ENCODE measurements at places on chromosomes 3 and 15.

- no peak for DNase-seq
Observed at GRCh38 chr3:8841472-8841871, 72.1 kb upstream of the OXTR start.

DNA sequence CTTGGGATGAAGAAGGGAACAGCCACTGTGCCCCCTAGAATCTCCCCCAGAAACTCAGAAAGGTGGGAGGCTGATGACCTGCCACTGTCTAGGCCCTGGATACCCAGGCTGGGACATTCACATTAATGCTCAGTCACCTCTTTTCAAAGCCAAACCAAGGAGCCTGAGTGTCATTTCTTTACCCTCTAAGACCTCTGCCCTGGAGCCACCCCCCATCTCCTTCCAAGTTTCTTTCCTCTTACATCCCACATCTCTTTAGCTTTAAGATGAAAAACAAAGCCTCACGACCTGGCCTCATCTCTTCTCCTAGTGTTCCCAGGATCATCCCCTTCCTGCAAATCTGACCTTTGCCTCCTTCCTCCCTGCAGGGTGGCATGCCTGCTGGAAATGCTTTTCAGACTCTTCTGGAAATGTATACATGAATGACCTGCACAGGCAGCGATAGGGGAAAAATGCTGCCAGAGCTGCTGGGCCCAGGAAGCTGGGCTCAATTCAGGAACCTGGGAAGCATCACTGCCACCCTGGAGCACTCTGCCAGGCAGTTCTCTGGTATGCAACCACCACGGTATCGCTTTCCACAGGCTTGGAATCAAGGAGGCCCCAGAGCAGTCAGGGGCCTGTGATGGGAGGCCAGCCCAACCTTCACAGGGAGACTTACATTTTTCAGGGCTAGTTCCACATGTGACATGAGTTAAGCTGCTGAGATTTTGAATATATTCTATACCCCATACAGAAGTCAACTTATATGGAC, 67.6 kb downstream of the DAPK2 start:
- no peak for DNase-seq

- no peak for DNase-seq
Observed at GRCh38 chr3:100702082-100702979, 7.0 kb upstream of the TFG start.

DNA sequence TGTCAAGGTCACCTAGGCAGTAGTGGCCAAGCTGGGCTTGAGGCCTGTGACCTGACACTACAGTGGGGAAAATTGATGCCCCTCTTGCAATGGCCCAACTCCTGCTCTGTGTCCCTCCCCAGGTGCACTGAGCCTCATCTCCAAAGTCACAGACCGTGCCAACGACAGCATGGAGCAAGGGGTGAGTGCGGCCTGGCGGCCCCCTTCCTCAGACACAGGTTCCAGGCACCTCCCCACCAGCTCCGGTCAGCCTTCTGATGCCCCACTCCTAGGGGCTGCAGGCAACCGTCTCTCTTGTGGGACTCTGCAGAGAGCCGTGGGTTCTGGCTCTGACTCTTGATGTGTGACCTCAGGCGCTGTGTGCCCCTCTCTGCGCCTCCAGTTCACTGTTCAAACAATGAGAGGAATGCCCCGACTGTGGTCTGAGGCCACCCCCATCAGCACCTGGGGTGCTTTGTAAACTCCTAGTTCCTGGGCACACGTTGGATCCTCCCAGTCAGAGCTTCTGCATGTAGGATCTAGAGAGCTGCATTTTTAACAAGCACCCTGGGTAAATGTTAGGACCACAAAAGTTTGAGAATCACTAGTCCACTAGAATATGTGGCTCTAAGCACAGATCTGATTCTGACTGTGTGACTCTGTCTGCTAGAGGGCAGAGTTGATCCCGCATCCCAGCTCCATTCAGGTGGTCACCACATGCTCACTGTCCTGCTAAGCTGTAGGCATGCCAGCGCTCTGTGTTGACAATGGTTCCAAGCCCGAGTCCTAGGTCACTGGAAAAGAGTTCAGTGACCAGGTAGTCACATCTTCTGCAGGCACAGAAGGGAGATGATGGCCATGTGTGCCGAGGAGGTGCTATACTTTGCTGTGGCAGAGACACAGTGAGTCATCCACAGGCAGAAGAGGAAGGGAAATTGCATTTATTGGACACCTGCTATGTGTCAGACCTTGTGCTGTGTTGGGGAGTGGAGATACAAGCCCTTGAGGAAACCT, 46.2 kb upstream of the NR2C2 start:
- no peak for DNase-seq

- peak; percentile 61 for DNase-seq
Observed at GRCh38 chr15:55289746-55290527, at the start of gene RAB27A. TSS of gene RAB27A (minus strand) at chr15:55289813. CDS start at chr15:55234934, 54,879 bp downstream.

DNA sequence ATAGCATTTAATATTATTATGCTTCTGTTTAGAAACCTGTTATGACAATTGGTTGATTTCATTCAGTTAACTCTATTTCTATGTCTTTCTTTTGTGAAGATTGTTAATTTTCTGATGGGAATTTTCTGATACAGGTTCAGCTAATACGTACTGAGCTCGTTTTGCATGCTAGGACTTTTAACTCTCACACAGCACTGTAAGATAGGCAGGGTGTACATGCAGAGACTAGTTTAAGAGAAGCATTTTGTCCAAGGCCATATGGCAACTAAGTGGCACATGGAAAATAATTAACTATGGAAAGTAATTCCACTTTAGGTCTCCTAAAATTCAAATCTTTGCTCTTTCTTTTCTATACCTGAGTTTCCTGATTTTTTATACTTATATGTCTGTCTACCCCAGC, 81.9 kb downstream of the IL1RAP start:
- DNase-seq, result no peak

DNA sequence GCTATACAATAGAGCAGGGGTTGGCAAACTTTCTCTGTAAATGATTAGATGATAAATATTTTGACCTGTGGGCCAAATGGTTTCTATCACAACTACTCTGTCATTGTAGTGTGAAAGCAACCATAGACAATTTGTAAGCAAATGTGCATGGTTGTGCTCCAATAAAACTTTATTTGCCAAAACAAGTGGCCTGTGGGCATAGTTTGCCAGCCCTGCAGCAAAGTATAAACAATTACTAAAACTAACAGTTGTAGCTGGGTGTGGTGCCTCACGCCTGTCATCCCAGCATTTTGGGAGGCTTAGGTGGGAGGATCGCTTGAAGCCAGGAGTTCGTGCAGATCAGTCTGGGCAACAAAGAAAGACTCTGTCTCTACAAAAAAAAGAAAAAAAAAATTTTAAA, 61.6 kb downstream of the NBEAL2 start:
- DNase-seq, result no peak

GRCh38 chr3:72054976-72055375, 270.0 kb upstream of the PROK2 start:
- DNase-seq, result no peak

DNA sequence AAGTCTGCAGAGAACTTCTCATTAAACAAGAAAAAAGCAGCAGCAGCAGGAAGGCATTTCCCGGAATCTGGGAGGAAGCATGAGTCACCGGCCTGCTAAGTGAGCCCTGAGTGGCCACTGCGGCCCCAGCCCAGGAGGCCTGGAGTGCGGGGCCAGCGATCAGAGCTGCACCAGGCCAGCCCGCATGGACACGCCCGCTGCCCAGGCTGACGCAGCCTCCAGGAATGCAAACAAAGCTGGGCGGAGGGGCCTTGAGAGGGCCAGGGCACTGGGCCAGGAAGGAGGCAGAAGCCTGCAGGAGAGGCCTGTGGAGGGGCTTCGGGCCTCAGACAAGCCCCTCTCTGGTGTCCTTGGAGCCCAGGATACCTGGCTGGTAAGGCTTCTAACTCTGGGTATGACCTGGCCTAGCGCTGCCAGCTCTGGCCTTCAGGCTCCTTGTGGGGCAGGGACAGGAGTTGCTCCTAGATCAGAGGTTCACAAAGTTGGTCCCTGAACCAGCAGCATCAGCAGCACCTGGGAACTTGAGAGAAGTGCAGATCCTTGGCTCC, 101.2 kb downstream of the SMAD6 start:
- peak; percentile 89 for DNase-seq

DNA sequence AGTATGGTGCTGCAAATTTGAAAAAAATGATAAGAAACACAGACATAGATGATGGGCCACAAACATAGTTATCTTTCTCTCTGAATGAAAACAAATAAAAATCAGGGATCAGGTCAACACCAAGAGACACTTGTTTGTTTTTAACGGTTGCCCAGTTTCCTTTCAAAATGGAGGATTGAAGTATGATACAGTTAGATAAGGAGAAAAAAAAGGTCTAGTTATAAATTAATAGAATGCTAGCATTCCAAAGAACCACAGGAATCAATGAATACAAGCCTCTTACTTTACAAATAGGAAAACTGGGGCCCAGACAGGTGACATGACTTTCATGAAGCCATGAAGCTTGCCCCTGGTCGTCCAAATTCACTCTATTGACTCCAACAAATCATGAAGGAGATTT, 305.1 kb downstream of the ZNF621 start:
- no peak for DNase-seq

- no peak for DNase-seq
Observed at GRCh38 chr3:156530980-156531379, 23.9 kb downstream of the SSR3 start.

GRCh38 chr15:76342382-76343201, 6.0 kb downstream of the ISL2 start:
- peak; percentile 22 for DNase-seq

- DNase-seq, result no peak
Observed at GRCh38 chr15:98653686-98654085, 5.3 kb downstream of the IGF1R start.

- DNase-seq, result no peak
Observed at GRCh38 chr3:33089515-33089914, 7.4 kb downstream of the GLB1 start.

Data from HuH-7.5 (cell line).